ENCODE measurements at places on chromosomes 1 and 21. TPM values are rescaled to one million over a fixed set of nuclear protein-coding genes. Genes with fewer than 3 reads are reported as not detected.

Gene SHE
- 5.9 TPM for total RNA-seq

Gene B3GALNT2
- total RNA-seq = 20.7 TPM

Gene UBE2G2
- total RNA-seq = 83.5 TPM

Gene TRAF3IP3
- 2.4 TPM for total RNA-seq

Gene RABGAP1L
- total RNA-seq = 28.0 TPM

Gene DNM3
- total RNA-seq = 1.3 TPM
